ENCODE measurements at places on chromosomes 13 and 19.
A peak's percentile ranks its signal among the peaks of the same experiment; 100 is the strongest.

- DNase-seq, result no peak
Measured at GRCh38 chr19:54207676-54207982, 7.0 kb downstream of the RPS9 start.

DNA sequence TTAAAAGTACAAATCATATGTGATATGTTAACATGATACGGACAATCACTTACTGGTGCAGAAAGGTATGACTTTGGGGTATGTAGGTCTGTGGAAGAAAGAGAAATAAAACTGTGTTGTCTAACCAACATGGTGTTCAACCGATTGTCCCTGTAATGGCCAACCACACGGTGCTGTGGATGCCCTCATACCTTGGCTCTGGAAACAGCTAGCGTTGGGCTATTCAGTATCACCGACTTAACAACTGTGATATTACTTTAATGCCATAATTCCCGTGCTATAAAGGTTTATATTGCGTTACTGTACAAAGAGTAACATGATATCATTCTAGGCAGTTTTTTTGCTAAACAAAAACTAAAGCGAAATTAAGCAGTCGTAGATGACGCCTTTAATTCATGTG lies 448.3 kb downstream of the EFNB2 start:
- no peak for DNase-seq

- DNase-seq, result no peak
Measured at GRCh38 chr19:11284515-11284914, 11.4 kb upstream of the TSPAN16 start.

GRCh38 chr13:85537601-85538000 lies 261.6 kb downstream of the SLITRK6 start:
- peak; percentile 86 for DNase-seq

- DNase-seq, result no peak
Measured at GRCh38 chr19:35513628-35514281, at the start of gene DMKN. DMKN (minus strand) TSS chr19:35513649; CDS start chr19:35513475, 174 bp downstream.

DNA sequence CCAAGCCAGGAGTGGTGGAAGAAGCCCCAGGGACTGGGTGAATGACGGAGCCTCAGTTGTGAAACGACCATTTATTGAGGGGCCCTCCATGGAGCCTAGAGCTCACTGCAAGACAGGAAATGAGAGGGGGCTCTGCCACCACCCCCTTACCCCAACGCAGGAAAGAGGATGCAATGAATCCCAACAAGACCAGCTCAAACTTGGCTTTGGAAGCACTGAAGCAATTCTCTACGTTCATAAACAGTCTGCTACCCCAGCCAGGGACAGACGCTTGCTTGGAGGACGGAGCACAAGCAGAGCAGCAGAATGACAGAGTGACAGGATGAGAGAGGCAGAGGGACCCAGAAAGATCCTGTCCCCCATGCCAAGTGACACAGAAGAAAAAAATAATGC lies 1.0 kb downstream of the PRKACA start:
- DNase-seq, result no peak

- no peak for DNase-seq
Measured at GRCh38 chr19:12783849-12784393, 7.4 kb upstream of the JUNB start.

DNA sequence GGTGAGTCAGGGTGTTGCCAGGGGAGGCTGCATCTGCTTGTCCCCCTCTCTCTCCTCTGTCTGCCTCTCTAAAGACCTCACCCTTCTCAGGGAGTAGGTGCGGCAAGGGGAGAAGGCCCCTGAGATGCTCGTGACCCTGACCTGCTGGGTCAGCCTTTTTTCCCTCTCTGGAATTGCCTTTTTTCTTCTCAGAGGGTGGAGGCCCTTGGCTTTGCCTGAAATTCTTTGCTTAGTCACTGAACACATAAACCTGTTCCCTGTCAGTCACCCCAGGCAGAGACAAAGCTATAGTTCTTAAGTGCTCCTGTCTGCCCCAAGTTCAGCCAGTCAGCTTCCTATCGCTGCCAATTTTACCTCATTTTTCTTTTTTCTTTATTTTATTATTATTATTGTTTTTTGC lies 35.2 kb upstream of the PEG3 start:
- no peak for DNase-seq

- DNase-seq, result no peak
Measured at GRCh38 chr19:16504271-16504670, 8.1 kb downstream of the C19orf44 start.

- no peak for DNase-seq
Measured at GRCh38 chr13:88802886-88803285, 1131.7 kb downstream of the SLITRK5 start.

DNA sequence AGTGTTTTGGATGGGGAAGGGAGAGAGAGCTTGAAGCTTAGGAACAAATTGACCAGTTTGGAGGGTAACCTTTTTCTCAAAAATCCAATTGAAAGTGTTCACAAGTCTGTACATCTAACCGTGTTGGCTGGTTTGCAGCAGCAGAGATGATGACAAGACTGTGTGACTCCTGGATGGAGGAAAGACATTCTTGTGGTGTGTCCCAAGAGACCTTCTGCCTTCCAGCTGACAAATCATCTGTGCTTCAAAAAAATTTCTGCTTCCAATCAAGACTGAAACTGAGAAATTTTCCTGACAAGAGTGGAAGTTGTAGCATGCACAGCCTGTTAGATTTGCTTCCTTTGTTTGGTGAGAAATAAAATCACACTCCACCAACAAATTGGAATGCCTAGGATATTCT lies 56.2 kb downstream of the LACC1 start:
- DNase-seq, result no peak
